ENCODE measurements at places on chromosomes 13 and 19.

- DNase-seq = no peak
These were observed 43.1 kb upstream of the STARD13 start for GRCh38 chr13:33328701-33329100.

DNA sequence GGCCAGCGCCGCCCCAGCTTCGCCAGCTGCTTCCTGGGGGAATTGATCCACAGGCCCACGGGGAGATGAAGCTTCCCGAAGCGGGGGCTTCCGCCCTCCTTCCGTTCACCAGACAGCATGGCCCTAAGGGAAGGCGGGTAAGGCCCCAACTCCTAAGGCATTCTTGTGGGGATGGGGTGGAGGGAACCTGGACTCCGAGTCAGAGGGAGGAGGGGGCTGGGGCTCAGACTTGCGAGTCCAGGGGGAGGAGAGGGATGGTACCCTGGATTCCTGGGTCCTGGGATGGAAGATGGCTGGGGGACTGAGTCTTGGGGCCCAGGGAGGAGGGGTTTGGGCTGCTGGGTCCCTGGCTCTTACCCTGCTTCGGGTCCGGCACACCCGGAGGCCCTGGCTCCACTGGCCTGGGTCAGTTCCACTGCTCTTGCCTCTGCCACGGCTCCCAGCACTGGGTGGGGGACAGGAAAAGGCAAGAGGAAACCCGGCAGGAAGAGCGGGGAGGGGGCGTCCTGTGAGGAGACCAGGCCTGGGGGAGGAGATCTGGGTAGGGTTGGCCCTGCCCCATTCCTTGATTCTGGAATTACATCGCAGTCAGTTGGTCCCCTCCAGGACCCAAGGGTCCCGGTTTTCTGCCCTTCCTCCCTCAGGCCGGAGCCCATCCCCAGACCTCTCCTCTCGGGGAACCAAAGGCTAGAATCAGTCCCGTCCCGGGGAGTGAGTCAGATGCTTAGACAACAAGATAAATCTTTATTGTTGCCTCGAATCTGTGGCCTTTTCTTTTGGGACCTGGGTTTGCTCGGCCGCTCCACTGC is at the start of gene RASIP1:
Gene RASIP1 (minus strand): TSS at position 447 of the 809 bp plus-strand sequence. CDS start 328 bp downstream, at position 119.
- no peak for DNase-seq

DNA sequence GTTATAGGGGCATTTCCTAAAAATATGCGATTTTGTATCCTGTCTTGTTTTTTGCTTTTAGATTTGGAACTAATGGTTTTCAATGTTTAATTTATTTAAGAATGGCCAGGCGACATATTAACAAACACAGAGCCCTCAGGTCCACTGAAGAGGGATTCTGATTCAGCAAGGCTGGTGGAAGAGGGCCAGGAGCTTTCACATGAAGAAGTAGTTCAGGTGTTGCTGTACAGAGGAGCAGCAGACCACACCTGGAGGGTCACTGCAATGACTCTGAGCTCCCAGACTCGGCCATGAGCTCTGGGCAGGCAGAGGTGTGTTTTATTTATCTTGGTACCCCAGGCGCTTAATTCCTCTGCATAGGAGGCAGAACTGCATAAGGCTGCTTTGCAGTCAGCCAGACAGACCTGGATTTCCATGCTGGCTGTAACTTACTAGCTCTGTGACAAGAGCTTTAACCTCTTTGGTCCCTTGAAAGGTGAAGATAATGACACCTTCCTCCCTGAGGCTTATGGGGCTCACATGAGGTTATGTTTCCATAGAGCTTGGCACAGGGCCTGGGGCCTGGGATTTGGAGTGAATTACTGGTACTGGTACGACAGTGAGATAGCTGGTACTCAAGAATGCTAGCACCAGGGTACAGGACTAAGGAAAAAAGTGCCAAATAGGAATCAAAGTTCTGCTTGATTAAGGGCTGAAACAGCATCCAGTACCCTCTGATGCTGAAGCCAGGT is 184.7 kb downstream of the OXGR1 start:
- DNase-seq = no peak

GRCh38 chr13:109610517-109610916 is 175.9 kb downstream of the IRS2 start:
- DNase-seq = peak; percentile 1

- no peak for DNase-seq
These were observed 1.0 kb downstream of the TMEM59L start for GRCh38 chr19:18613589-18614234.

GRCh38 chr13:101248739-101249514 is 167.4 kb downstream of the NALCN start:
- no peak for DNase-seq

GRCh38 chr13:110187641-110188161 is 119.3 kb downstream of the COL4A1 start:
- no peak for DNase-seq

- DNase-seq = no peak
These were observed 837.0 kb downstream of the SLITRK6 start for GRCh38 chr13:84962141-84962750.

DNA sequence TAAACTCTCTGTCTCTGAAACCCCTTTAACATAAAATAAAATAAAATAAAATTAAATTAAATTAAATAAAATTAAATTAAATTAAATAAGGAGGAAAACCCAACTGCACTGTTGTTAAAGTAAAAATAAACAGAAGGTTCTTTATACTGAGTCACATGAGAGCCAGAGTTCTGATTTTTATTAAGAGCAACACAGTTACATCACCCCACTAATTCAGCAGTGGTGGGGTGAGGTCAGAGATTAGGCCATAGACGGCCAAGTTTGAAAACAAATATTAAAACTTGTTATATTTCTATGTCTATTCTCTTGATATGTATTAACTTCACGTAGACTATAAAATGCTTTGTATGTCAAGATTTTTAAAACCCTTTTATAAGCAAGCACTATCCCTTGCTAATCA is 59.5 kb downstream of the MYCBP2 start:
- DNase-seq = no peak

DNA sequence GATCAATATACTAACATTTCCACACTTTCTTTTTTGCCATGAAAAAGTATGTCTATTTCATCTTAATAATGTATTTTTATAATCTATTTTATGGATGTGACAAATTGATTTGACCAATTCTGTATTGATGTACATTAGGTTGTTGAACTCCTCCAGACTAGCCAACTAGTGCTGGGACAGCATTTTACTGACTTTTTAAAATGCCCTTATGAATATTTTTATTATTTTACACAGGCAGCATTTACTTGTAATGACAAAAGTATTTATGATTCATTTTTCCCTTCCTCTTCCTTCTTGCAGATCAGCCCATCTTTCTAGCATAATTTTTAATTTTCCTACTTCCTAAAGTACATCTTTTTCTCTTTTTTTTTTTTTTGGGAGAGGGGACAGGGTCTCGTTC is 918 bp upstream of the FUZ start:
- no peak for DNase-seq

DNA sequence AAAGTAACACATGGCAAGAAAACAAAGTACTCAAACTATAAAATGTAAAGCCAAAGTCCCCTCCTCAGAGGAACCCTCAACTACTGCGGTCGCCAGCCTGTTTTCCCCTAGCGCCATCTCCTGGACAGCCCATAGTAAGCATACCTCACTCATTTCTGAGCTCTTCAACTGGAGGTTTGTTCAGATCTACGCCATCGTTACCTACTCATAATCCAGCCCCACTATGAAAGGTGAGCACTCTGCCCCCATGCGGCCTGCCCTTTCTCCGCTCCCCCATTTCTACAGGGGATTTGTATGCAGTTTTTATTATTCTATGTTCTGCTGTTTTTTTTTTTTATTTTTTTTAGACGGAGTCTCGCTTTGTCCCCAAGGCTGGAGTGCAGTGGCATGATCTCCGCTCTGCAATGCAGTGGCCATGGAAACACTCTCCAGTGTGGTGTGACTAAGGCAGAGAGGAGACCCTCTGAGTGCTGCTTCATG is 26.2 kb downstream of the OPA3 start:
- DNase-seq = peak; percentile 32

DNA sequence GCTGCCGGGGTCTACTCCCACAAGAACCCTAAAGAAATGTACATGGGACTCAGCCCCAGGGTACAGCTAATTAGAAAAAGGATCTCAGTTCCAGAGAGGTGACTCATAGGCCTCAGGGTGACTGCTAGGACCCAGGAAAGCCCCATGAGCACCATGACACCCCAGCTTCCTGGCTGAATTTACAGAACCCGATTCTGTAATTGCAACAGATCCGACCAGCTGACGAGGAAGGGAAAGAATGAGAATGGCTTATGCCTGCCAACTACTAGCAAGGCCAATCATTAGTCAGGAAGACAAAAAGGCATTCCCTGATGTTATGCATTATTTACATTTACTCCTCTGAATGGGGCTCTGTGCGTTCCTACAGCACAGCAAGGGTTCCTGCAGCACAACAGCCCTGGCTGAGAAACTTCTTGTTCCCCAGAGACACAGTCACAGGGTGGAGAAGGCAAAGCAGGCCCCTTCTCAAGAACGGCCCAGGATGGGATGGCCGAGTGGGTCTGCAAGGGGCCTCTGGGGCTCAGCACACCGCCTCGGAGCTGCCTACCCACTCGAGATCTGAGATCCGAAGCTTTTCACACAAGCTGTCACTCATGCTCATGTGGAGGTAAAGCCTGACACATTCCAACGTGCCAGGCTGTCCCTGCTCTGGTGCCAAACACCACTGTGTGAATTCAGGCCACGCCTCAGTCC is 27.2 kb downstream of the PBX4 start:
- peak; percentile 41 for DNase-seq

GRCh38 chr13:41848435-41849255 is 112.3 kb downstream of the VWA8 start:
- no peak for DNase-seq

DNA sequence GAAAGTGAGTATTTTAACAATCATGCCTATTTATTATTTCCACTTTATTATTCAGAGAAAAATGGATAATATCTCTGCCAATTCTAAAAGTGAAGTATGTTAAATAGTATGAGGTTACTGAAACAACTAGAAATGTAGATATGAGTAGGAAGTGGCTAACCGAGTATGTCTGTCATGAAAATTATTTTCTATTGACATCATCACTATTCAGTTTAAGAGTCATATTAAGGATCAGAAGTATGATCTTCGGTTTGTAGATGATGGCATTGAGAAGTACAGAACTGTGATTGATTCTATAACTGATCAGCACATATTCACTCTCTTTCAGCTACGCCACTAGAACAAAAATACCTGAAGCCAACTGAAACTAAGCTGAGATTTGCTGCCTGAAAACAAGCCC is 146.4 kb upstream of the SLITRK5 start:
- DNase-seq = no peak

DNA sequence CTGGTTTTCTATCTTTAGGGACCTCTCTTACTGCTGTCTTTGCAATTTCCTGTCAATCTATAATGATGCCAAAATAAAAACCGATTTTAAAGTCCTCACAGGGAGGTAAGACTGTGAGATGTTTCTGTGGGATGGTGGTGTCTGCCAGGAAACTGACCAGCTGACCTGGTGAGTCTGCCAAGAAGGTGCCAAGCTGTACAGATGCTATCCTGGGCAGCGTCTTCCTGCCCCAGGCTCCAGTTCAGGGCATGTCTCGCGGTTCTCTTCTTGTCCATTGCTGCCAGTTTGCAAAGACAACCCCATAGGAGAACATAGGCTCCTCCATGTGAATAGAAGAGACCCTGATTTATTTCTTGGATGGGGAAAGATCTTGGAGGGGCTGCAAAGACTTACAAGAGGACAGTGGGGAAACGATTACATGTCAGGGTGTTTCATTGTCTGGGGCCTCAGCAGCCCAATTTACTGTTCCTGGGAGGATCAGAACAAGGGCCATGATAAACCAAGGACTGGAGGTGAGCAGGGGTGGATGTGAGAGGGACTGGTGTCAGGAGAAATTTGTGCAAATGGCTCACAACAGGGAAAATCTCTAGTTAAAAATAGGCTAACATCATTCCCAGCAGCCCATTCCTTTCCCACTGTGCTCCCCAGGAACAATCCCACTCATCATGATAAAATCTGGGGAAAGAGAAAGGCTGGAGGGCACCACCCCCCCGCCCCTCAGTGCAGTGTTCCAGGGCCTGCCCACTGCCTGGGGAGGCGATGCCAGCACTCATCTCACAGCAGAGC is 42.7 kb upstream of the VSTM2B start:
- DNase-seq = no peak

GRCh38 chr19:41302624-41303351 is 7.2 kb upstream of the CCDC97 start:
- no peak for DNase-seq

GRCh38 chr19:49425922-49426592 is 869 bp downstream of the GFY start:
- no peak for DNase-seq

DNA sequence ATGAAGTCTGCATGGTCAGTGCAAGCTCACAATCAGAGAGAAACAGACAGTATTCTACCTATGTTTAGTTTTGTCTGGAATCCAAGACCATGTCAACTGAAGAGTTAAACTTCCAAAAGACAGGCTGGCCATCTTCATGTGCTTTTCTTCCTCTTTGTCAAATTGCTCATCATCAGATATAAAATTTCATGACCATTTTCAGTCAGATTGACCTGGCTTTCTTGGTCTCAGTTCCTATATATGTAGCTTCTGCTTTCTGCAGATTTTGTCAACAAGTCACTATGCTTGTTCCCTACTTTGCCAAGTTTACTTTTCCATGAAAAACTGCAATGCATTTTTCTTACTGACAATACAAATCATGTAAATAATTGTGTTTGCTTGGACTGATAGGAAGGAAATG is 13.9 kb downstream of the SLC46A3 start:
- no peak for DNase-seq

GRCh38 chr19:3270902-3271301 is 46.4 kb downstream of the CELF5 start:
- no peak for DNase-seq

DNA sequence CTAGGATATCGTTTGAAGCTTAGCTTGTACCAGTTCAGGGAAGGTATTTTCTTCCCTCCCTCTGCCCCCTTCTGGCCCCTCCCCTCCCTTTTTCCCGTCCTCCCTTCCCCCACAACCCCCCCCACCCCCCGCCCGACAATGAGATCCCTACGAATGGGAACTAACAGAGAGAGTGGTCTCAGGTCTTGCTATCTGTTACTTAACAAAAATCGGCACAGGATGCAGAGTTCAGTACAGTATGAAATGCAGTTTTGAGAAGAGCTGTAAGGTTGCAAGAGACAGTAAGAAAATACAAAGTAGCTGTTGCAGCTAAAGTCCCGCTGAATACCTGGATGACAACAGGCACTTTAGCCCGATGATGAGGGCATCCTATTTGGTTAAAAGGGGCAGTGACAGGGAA is 3.1 kb upstream of the DACH1 start:
- DNase-seq = no peak

DNA sequence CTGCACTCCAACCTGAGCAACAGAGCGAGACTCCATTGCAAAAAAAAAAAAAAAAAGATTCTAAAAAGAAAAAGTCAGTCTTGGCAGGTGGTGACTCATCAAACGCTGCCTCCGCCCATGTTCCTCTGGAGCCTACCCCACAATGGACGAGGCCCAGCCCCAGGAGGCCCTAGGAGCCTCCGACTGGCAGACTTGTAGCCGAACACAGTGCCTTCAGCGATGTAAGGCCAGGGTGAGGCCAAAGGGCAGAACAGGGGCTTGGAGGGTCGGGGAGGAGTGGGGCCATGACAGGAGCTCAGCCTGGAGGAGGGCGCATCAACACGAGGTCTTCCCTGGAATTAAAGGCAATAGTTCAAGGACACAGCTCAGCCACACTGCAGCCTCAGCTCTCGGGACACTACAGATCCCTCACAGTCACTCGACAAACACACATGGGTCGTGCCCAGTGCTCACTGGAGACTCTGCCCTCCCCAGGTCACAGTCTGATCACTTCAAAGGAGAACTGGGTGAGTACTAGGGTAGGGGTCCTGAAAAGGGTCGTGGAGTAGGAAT is 5.1 kb downstream of the USE1 start:
- no peak for DNase-seq
